ENCODE measurements at places on chromosomes 12 and 14.

- DNase-seq, result no peak
These were observed 113.4 kb upstream of the SCAF11 start for GRCh38 chr12:46103559-46104383.

DNA sequence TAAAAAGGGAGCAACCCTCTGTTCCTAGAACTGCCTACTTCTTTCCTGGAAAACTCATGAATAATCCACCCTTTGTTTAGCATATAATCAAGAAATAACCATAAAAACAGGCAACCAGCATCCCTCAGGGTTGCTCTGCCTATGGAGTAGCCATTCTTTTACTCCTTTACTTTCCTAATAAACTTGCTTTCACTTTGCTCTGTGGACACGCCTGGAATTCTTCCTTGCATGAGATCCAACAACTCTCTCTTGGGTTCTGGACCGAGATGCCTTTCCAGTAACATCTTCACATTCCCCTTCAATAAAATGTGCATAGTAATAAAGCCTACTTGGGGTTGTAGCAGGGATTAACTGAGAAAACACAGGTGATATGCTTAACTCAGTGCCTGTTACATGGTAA, 286.4 kb upstream of the AMIGO2 start:
- no peak for DNase-seq

DNA sequence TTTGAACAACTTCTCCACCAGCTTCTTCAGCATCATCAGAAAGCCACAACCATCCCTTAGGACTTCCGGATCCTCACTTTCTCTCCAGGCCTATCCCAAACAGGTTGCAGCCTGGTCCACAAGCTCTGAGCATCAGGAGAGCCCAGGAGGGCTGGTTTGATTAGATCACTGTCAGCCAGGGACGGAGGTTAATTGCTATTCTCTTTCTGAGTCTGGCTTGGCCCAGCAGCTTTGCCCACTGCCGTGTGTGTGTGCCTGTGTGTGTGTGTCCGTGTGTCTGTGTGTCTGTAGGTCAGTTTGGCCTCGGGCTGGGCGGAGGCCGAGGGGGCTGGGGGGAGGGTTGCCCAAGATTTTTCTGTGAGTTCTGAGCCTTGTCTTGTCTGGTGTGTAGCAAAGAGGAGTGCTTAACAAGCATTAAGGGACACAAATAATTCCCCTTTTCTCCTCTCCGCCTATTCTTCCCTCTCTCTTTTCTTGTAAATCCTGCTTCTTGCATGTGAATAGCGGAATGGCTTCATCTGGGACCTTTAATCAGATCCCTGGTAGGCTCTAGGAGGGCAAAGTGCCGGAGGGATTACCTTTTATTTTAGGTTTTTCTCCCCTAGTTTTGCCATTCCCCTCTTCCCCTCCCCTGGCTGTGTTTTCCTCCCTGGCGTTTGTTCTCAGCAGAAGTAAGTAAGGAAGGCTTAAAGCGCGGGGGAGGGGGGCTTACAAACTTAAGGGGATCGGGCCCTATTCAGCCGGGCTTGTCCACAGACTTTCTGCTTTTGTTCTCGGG, 138.2 kb upstream of the LHX5 start:
- DNase-seq, result no peak

DNA sequence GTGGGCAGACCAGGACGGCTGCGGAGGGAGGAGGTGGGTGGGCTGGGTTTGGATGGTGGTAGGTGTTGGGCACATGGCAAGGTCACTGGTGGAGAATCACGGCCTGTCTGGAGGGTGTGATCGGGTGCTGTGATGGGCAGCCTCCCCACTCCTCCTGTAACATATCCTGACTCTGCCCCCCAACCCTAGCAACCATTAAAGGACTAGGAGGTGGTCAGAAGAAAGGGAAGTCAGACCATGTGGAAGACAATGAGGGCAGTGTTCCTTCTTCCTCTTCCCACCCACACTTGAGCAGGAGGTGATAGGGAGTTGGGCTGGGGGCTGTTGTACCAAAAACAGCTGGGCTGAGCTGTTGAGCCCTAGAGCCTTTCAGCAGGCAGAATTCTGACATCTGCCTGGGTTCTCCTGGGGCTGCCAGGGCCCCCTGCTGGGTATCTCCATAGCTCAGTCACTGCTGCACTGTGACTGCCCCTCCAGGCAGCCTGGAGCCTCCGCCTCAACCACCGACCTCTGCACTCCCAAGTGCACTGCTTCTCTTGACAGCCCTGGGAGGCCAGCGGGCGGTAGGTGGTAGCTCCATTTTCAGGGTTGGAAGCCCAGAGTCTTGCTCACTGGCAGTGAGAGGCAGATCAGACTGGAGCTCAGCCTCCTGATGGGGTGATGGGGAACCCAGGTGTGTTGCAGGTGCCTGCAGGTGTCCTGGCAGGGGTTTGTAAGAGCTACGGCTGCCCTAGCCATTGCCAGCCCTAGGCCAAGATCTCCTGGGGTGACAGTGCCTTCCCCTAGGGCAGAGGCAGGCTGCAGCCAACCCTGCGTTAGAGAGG, 15.4 kb downstream of the VASH1 start:
- DNase-seq, result no peak

DNA sequence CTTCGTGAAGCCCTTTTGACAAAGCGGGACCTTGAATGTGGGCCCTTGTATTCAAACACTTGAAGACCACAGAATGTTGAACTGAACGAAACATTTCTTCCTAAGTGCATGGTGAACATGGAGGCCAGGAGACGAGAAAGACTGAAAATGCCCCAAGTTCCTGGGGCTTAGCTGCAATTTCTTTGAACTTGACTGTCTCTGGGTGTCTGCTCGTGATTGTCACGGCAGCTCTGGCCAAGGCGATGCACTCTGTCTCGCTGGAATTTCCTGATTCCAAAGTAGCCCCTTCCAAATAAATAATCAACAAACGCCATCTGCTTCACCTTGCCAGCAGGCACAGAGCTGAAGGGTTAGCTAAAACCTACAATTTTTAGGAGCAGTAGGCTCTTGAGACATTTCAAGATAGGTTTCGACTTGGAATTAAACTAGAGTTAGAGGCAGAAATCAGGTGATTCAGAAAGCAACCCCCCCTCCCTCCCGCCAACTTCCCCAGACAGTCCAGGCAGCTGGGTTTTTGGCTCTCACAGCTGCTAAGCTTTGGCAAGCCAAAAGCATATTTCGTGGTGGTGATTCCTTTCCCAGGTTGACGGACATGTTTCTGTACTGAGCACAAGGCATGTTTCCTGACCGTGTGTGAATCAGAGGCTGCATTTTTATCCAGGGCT, 13.5 kb upstream of the IRF2BPL start:
- DNase-seq, result no peak

- DNase-seq, result peak; percentile 72
These were observed 77.4 kb downstream of the SCARB1 start for GRCh38 chr12:124786061-124786964.

DNA sequence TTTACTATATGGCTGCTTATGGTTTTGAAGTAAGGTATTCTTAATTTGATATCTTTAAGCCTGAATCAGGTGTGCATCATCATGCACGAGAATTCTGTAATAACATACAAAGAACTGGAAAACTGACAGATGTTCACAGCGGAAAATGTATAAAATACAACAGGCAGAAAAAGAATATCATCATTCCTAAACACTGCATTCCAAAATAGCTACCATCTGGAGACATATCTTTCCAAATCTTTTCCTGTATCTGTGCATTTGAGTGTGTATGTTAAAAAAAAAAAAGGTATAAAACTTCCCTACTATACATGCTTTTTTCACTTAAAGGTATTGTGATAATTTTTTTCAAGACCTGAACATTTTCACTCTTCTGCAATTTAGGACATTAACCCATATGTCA, 13.7 kb downstream of the PTPRO start:
- DNase-seq, result no peak

DNA sequence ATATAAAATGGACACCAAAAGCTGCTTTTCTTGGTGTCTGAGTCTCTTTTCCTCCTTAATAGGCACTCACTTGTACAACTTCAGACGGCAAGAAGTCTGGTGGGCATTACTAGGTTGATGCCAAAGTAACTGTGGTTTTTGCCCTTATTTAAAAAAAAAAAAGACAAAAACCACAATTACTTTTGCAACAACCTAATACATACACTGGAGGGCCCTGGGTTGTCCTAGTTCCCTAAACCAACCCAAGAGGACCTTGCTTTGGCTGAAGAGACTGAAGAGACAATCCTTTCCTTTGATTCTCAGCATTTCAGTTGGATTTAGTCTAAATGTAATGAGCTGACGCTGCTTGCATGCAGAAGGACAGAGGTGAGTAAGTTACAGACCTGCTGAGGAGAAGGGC, 16.2 kb upstream of the PLEKHG3 start:
- no peak for DNase-seq

DNA sequence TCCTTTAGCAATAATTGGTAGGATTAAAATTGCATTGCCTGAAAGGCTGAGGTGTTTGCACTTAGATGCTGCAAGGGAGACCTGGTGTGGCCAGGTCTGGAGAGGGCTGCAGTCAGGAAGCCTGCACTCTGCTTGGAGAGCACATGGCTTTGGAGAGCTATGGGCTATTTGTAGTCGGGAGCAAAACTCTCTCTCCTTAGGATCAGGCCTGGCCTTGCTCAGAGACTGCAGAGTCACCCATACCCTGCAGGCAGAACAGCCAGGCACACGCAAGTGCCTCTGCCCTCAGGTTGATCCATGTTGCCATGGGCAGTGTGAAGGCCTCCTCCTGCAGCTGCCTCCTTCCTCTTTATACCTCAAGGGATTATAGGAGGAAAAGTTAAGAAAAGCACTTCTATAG, 26.8 kb downstream of the CKB start:
- DNase-seq, result no peak

DNA sequence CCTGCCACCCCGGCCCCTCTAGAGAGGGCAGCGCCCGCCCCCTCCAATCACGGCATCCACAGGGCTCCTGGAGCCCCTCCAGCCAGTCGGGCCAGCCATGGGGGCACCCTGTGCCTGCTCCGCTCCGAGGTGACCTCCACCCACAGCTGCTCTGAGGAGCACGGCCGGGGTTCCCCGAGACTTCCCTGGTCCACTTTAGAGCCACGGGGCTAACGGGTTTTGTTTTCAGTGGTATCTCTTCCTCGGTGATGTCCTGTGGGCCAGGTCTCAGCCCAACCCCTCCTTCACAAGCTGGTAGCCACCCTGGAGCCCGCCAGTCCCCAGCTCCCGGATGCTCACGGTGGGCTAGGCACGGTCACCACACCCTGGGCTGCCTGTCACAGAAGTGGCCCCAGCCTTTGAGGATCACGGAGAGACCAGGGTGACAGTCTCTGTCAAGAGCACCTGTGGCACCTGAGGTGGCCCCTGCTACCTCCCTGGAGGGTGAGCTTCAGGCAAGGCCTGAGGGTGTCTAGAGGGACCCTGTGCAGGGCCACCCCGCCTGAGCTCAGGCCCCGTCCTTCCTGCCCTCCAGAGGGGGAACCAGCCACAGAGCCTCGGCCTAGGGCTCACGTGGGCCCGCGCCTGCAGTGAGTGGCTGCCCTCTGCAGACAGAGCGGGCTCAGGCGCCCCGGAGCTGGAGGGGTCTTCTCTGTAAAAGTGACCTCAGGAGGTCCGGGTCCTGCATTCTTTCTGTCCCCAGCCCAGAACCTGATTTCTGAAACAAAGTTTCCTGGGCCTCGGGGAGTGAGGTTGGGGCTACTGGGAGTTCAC, 146.0 kb upstream of the C14orf180 start:
- DNase-seq, result no peak

GRCh38 chr14:50402965-50403364, 6.3 kb upstream of the CDKL1 start:
- no peak for DNase-seq

DNA sequence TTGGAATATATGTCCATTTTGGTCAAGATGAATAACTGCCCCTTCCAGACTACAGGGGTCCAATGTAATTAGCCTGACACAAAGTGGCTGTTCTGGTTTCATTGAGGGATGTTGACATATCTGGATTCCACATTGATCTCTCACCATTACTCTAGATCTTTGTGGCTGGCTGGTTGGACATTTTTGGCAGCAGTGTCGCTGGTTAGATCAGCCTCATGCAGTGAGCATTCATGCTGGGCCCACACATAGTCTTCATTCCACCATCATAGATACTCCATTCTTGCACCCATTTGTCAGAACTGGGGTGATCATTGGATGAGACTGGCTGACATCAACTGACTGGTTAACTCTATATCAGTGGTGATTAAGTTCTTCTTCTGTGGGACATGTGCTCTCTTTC, 74.4 kb downstream of the MGST1 start:
- DNase-seq, result no peak

DNA sequence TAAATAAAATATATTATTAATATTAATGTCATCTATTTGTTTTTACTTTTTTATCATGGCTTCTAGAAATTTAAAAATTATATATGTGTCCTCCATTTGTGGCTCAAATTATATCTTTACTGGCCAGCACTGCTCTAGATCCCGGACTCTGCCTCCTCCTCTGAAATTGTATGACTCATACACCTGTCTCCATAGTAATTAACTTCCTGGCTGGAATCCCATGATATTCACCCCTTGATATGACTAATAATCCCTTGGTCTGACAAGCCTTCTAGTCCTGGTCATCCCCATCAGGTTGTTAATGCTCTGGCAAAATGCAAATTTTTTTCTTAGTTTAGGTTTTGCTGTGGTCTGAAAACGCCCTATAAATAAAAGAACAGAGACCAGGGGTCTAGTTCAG, 116.2 kb downstream of the BMP4 start:
- DNase-seq, result peak; percentile 94

DNA sequence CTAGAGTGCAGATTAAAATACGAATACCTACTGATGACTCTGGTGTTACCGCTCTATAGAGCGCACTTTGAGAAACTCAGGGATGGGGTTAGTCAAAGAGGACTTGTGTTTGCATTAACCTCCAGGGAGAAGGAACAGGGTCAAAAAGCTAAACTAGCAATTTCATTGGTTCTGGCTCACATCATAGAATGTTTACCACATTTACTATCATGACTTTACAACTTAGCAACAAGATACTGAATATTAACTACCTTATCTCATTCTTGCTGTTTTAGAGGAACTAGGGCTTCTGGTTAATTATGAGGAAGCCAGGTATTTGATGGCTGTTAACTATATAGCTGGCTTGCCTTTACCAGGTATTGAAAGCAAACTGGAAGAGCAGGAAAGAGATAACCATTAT, 12.8 kb downstream of the LGALS3 start:
- no peak for DNase-seq

DNA sequence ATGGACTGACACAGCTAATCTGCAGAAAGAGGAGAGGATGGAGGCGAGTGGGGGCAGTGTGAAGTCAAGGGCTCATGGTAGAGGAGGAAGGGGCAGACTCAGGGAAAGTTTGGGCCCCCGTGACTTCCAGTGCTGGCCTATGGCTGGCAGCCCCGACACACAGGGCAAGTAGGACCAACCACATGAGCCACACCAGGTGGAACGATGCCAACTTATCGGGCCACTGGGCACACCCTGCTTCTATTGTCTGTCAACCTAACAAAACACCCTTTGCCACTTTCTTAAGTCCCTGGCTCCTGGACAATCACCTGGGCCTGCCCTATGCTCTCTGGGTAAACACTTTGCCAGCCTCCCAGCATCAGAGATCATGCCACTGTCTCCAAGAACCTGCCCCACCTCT, 65.2 kb upstream of the PSMC1 start:
- no peak for DNase-seq
